ENCODE measurements at places on chromosomes 1 and 21. TPM values are rescaled to one million over a fixed set of nuclear protein-coding genes. Genes with fewer than 3 reads are reported as not detected.

DNA sequence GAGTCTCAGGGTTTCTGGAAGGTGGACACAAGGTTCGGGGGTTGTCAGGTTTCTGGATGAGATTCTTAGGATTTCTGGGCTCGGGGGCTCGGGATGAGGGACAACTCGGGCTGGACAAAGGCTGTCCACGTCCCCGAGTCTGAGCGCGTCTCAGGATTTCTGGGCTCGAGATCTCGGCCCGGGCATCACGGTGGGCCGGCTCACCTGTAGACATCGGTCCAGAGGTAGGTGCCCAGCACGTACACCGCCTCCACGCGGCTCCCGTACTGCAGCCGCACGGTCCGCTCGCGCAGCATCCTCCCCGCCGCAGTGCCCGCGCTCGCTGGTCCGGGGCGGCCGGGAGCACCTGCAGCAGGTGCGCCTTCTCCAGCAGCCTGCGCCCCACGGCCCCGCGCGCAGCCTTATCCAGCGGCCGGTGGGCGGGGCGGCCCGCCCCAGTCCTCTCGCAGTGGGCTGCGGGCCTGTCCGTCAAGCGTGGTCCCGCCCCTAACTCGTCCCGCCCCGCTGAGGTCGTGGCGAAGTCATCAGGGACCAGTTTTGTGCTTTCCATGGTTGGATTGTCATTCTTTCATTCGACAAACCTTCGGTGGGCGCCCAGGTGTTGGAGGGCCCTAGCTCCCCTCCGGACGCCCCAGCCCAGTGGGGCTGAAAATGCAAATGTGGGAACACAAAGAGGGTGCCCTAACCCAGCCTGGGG is at the start of gene PADI2:
TSS of gene PADI2 (minus strand) at position 376 of the 697 bp plus-strand sequence. CDS start at position 296, 80 bp downstream.
- peaks cover 17% of the 10 kb centered on the region for H3K4me1 ChIP-seq
- no peak for DNase-seq
- peaks cover 39% of the 10 kb centered on the region for H3K27me3 ChIP-seq
- peak within 1 kb of the TSS; percentile 36 for H3K4me3 ChIP-seq
- H3K27ac ChIP-seq = no peak within 1 kb of the TSS

DNA sequence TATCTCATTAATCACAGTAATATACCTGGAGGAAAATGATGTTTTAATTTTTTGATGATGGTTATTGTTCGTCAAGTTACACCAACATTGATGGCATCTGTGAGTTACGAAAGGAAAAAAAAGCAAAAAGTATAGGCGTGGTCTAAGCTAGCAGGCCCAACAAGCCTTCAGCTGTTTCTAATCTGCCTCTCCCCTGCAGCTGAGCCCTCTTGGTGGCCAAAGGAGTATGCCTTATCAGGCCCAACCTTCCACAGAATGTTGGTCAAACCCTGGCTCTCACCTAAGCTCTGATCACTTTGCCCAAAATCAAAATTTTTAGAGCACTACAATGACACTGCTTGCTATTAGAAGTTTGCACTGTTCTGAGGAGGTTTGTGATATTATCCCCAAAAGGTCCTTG is 4.9 kb downstream of the C1orf105 start:
- no peak overlapping the region for H3K4me3 ChIP-seq
- no peak for DNase-seq
- no peaks in the 10 kb centered on the region for H3K27me3 ChIP-seq

DNA sequence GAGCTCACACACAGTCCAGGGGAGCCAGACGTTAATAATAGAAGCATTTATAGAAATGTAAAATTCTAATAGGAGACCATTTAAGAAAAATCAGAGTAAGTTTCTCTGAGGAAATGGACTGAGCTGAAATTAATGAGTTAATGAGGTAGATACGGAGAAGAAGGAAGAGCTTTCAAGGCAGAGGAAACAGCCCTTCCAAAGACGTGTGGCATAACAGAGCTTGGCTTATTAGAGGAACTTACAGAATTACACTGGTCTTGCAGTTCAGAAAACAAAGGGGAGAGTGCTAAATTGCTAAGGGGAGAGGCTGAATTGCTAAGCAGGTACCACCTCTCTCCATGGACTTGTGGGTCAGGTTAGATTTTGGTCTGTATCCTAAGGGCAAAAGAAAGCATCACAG is 8.2 kb upstream of the PIGK start:
- H3K27ac ChIP-seq = no peak overlapping the region
- no peak for DNase-seq

DNA sequence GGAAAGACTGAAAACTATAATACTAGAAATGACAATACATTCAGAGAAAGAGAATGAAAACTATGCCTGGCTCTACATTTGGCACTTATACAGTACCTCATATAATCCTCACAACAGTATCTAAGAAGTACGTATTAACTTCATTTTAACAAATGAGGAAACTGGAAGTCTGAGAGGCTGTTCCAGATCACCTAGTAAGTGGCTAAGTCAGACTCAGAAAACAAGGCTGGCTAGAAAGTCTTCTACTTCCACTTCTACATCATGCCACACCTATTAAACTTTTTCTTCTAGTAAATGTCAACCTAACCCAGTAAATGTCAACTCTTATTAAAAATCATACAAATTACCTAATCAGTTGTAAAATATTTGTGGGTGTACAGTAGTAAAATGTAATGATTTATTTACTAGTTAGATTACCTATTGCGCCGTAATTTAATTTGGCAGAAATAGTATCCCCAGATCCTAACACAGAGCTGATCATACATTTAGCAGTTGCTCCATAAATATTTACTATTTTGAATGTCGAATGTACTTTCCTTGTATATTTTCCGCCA is 36.8 kb upstream of the ASPM start:
- no peak overlapping the region for H3K4me3 ChIP-seq
- H3K36me3 ChIP-seq = peaks cover 32% of the 10 kb centered on the region
- no peak for DNase-seq
- peaks cover 36% of the 10 kb centered on the region for H3K4me1 ChIP-seq

DNA sequence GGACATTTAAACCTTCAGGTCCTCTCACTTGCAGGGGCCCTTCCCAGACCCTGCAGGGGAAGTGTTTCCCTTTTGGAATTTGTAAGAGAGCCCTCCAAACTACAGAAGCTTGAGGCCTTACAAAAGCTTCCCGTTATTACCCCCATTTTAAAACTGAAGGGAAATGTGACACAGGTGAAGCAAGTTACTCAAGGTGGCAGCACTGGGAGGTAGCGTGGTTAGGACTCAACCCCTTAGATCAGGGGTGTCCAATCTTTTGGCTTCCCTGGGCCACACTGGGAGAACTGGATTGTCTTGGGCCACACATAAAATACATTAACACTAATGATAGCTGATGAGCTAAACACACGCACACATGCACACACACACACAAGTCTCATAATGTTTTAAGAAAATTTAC is 15.8 kb upstream of the ZC3H12A start:
- H3K4me1 ChIP-seq = peaks cover 16% of the 10 kb centered on the region
- DNase-seq = no peak
- no peaks in the 10 kb centered on the region for H3K36me3 ChIP-seq
- no peak overlapping the region for H3K4me3 ChIP-seq

GRCh38 chr1:200530623-200531261 is 89.8 kb downstream of the KIF14 start:
- H3K36me3 ChIP-seq = peaks cover 4% of the 10 kb centered on the region
- peaks cover 5% of the 10 kb centered on the region for H3K27me3 ChIP-seq

The CELA3A gene
- not detected for total RNA-seq

The S100A7 gene
- not detected for total RNA-seq

All from HFFc6 (cell line).